ENCODE measurements at places on chromosomes 16 and 17. TPM values are rescaled to one million over a fixed set of nuclear protein-coding genes. Genes with fewer than 3 reads are reported as not detected.

GRCh38 chr16:70301121-70301520, 2.1 kb downstream of the DDX19B start:
- no peak for DNase-seq
- H3K27me3 ChIP-seq: 0 out of 2 replicates have a peak, but pooled peaks cover 3% of the 10 kb centered on the region
- no peak overlapping the region for H3K4me3 ChIP-seq
- H3K27ac ChIP-seq: no peak overlapping the region
- peaks cover 38% of the 10 kb centered on the region for H3K4me1 ChIP-seq

- peaks cover 6% of the 10 kb centered on the region for H3K36me3 ChIP-seq
- peak overlapping the region; percentile 13 for H3K27ac ChIP-seq
- peaks cover 44% of the 10 kb centered on the region for H3K4me1 ChIP-seq
- no peak for DNase-seq
- H3K27me3 ChIP-seq: peaks cover 3% of the 10 kb centered on the region
Measured at GRCh38 chr16:75462806-75463205, 1.7 kb downstream of the TMEM170A start.

GRCh38 chr17:16418685-16419068, 3.3 kb downstream of the TRPV2 start:
- peaks cover 33% of the 10 kb centered on the region for H3K4me1 ChIP-seq
- no peak for DNase-seq
- peak overlapping the region; percentile 75 for H3K4me3 ChIP-seq
- H3K36me3 ChIP-seq: no peaks in the 10 kb centered on the region

DNA sequence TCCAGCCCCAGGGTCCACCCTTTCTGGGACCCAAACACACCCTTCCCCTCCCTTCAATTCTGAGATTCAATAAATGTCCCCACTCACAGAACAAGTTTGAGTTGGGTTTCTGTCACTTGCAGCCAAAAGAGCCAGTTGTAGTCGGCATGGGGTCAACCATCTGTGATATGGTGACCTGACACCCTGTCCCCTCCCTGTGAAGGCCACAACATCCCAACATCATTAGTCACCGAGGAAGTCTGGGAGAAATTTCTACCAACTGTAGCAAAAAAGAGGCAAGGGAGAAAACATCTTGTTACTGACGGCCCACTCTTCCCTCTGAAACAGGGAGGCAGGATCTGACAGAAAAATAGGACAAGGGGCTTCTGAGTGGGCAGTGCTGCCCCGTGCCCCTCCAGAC, 638 bp upstream of the LYZL6 start:
- H3K27me3 ChIP-seq: peaks cover 12% of the 10 kb centered on the region
- H3K27ac ChIP-seq: no peak overlapping the region
- H3K4me1 ChIP-seq: peaks cover 4% of the 10 kb centered on the region
- no peaks in the 10 kb centered on the region for H3K36me3 ChIP-seq
- H3K4me3 ChIP-seq: no peak overlapping the region
- DNase-seq: no peak

GRCh38 chr16:7085776-7086175, 246.9 kb upstream of the RBFOX1 start:
- H3K36me3 ChIP-seq: peaks cover 4% of the 10 kb centered on the region
- no peaks in the 10 kb centered on the region for H3K4me1 ChIP-seq
- DNase-seq: no peak
- H3K27ac ChIP-seq: no peak overlapping the region
- no peak overlapping the region for H3K4me3 ChIP-seq

DNA sequence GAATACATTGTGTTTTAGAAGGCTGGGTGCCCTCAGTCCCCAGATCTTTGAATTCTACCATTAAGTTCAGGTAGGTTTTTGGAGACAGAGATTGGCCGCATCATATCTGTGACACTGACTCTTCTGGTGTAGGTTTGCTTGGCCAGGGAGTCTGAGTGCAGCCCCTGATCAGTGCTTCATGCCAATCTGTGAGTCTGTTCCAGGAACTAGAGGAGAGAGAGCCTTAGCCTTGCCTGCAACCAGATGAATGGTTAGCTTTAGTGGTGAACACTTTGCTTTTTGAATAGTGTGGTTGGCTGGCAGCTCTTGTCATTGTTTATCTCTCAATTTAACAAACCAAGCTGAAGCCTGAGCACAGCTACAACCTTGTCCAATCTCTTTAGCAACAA, 87.8 kb downstream of the PLXDC1 start:
- no peak for DNase-seq
- H3K4me3 ChIP-seq: peak overlapping the region; percentile 46
- no peak overlapping the region for H3K27ac ChIP-seq
- H3K36me3 ChIP-seq: no peaks in the 10 kb centered on the region

The CETP gene
- total RNA-seq: not detected

Data from HFFc6 (cell line).